ENCODE measurements at places on chromosomes 1 and 21. TPM values are rescaled to one million over a fixed set of nuclear protein-coding genes. Genes with fewer than 3 reads are reported as not detected.

Gene LHX8
- total RNA-seq, result not detected

Gene SELENOF
- total RNA-seq, result 52.2 TPM

Gene AMY2B
- total RNA-seq, result 16.8 TPM

Gene LCK
- total RNA-seq, result 2.2 TPM

Gene SMCP
- not detected for total RNA-seq

Gene SPRR5
- 41.5 TPM for total RNA-seq

Gene CFAP107
- not detected for total RNA-seq

Gene TDRD5
- 0.51 TPM for total RNA-seq

Gene SEC16B
- total RNA-seq, result 1.5 TPM

Gene AMY1B
- total RNA-seq, result not detected

Gene OR10Z1
- total RNA-seq, result not detected

All from lower leg skin (tissue), 4 donors.